Neural crest cell (in vitro differentiated cells): ENCODE measurements at places on chromosomes 4 and X. TPM values are rescaled to one million over a fixed set of nuclear protein-coding genes. Genes with fewer than 3 reads are reported as not detected.

The IBSP gene
- total RNA-seq: not detected in 2 replicates

The AFF1 gene
- total RNA-seq: 34.1 and 37.8 TPM in 2 replicates

The ARSD gene
- 8.8 and 11.2 TPM in 2 replicates for total RNA-seq

DNA sequence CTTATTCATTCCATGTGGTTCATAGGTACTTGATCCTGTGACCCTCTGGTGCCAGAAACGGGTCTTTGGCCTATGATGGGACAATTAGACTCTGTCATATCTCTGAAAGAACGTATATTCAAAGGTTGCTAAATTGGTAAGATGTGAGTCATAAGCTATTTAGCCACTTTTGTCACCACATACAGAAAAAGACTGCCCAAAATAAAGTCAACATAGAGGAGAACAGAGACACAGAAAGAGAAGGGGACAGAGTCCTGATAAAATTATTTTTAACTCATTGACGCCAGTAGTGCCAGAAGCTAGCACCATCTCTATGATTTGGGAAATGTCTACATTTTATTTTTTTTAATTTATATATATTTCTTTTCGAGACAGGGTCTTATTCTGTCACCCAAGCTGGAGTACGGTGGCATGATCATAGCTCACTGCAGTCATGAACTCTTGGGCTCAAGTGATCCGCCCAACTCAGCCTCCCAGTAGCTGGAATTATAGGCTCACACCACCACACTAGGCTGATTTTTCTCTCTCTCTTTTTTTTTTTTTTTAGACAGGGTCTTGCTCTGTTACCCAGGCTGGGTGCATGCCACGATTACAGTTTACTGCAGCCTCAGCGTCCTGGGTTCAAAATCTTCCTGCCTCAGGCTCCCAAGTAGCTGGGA is 92.1 kb upstream of the COX18 start:
- H3K36me3 ChIP-seq: peaks cover 29% of the 10 kb centered on the region
- no peaks in the 10 kb centered on the region for H3K27me3 ChIP-seq
- no peak overlapping the region for H3K27ac ChIP-seq
- H3K4me3 ChIP-seq: no peak overlapping the region

- no peaks in the 10 kb centered on the region for H3K27me3 ChIP-seq
- no peaks in the 10 kb centered on the region for H3K4me1 ChIP-seq
Measured at GRCh38 chr4:147822128-147822527, 90.2 kb downstream of the ARHGAP10 start.
